Skin of body (tissue), 3 donors: ENCODE measurements at places on chromosomes 5 and 9.

DNA sequence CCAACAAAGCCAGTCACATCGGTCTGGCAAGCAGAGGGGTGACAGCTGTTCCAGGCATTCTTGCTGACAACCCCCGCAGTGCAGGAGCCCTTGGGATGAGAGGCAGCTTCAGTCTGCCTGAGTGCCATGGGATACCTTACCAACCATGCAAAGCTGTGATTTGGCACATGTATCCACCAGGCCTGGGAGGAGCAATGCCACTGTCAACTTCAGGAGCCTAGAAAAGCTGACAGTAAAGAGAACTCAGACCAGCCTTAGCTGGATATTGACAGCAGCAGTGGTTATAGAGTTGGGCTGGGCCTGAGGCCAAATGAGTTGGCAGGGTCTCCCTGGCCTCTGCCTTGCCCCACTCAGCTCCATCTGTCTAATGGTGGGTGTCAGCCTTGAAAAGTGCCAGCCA is 10.1 kb upstream of the PLPPR1 start:
- no peak for DNase-seq

DNA sequence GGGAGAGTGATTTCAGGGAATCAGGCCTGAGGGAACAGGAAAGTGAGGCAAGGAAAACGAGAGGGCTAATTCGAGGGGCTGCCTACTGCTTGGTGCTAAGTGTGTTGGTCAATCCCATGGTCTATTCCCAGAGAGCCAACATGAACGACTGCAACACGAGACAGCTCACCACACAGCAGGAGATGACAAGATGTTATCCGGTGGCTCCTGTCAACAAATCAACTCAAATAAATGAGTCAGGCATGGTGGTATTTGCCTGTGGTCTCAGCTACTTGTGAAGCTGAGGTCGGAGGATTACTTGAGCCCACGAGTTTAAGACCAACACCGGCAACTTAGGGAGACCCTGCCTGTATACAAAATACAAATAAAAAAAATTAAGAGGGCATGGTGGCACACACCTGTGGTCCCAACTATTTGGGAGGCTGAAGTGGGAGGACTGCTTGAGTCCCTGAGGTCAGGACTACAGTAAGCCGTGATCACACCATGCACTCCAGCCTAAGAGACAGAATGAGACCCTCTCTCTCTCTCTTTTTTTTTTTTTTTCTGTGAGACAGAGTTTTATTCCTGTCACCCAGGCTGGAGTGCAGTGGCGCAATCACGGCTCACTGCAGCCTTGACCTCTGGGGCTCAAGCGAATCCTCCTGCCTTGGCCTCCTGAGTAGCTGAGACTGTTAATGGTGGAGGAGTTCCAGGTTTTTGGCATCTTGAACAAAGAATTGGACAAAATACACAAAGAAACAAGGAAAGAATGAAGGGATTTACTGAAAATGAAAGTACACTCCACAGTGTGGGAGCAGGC is 9.0 kb upstream of the FAF2 start:
- DNase-seq: no peak

GRCh38 chr9:103702572-103702971 is 391.5 kb upstream of the SMC2 start:
- DNase-seq: no peak

DNA sequence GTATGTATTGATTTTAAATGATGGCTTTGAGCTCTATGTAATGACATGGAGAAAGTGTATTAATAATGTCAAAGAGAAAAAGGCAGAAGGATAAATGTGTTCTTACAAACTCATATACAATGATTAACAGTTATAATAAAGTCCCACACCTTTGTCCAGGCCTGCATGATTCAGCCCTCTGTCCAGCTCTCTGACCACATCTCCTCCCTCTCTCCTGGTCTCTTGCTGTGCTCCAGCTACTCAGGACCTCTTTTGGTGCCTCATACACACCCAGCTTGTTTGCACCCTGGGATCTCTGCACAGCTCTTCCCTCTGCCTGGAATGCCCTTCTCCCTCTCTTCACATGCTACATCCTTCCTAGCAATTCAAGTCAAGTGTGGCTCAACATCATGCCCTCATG is 37.5 kb upstream of the DMRT1 start:
- DNase-seq: no peak

GRCh38 chr9:16028548-16028947 is 475.7 kb downstream of the CCDC171 start:
- DNase-seq: no peak

GRCh38 chr5:134784241-134784920 is 25.8 kb downstream of the DDX46 start:
- DNase-seq: no peak

- no peak for DNase-seq
These were observed 142.4 kb downstream of the HSD17B3 start for GRCh38 chr9:96159596-96159995.

GRCh38 chr5:20559845-20560244 is 571.8 kb upstream of the CDH18 start:
- no peak for DNase-seq

DNA sequence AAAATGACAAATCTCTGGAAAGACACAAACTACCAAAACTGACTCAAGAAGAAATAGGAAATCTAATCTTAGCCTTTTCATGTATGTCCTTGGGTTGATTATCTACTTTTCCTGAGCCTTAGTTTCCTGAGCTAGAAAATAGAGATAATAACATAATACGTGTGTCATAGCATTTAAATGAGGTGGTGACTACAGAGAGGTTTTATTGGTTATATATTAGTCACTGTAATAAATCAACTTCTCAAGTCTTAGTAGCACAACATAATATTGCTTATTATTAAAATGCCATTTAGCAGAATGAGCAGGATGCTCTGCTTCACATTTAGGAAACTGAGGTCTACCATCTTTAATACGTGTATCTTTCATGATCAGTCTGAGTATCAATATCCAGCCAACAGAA is 7.1 kb upstream of the PJA2 start:
- DNase-seq: no peak

GRCh38 chr9:128419061-128419925 is 1.4 kb upstream of the CERCAM start:
- DNase-seq: peak; percentile 27

DNA sequence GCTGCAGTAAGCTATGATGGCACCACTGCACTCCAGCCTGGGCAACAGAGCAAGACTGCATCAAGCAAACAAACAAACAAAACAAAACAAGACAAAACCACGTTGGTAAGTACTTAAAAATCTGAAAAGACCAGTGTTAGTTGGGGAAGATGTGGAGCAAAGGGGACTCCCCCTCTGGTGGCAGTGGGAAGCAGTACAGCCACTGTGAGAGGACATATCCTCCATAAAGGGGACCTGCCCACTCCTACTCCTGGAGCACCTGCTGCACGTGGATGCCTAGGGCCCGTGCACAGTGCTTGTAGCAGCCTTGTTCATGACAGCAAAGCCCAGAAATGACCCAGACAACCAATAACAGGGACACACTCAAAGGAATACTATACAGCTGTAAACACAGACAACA is 17.0 kb upstream of the IPPK start:
- no peak for DNase-seq

DNA sequence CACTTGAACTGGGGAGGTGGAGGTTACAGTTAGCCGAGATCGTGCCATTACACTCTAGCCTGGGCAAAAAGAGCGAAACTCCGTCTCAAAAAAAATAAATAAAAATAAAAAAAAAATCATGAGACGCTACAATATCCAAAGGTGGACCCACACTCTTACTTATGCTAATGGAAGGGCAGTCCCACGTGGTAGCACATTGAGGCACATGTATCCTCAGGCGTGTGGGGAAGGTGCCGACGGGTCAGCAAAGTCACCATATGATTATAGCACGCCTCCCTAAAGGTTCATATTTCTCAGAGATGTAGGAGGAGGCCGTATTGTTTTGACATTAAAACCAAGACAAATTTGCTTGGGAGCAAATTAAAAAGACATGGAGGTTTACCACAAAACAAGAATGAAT is 201.6 kb downstream of the LRRC70 start:
- no peak for DNase-seq

GRCh38 chr9:92663951-92664350 is 6.0 kb downstream of the IPPK start:
- no peak for DNase-seq

DNA sequence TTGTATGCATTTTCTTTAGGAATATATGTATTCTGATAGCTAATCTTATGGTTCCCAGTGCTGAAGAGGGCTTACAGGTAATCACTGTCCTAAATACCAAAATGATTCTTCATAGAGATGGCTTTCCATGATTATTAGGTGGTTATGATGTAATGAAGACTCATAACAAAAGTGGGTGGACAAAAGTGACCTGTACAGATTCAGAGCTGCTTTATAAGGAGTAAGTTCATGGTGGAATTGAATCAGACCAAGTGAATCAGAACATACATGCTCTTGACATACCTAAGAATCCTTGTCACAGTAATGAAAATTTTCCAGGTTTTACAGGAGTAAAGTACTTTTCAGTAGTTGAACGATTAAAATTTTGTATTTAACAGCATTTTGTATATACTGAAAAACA is 105.6 kb downstream of the NIPBL start:
- DNase-seq: no peak

DNA sequence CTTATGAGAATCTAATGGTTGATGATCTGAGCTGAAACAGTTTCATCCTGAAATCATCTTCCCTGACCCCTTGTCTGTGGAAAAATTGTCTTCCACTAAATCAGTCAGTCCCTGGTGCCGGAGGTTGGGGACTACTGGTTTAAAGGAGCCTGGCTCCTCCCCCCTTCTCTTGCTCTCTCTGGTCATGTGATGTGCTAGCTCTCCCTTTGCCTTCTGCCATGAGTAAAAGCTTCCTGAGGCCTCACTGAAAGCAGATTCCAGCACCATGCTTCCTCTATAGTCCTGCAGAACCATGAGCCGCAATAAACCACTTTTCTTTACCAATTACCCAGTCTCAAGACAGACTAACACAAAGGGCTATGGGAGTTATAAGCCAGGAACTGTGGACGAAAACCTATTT is 54.7 kb downstream of the RASA1 start:
- no peak for DNase-seq

DNA sequence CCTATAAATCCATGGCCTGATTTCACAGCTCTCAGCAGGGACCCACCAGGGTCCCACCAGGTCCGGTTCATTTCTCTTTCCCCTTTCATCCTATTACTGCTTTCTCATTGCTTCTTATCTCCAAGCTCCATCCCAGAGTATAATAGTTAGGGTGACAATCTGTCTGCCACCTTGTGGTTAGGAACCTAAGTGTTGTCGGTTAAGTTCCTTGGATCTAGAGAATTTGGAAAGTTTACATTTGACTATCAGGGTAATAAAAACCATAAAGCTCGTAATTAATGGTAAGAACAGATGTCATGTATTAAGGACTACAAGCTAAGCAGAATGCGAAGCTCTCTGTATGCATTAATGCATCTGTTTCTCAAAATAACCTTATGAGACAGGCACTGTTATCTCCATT is 259.1 kb downstream of the SH3GL2 start:
- DNase-seq: no peak

GRCh38 chr5:5810461-5810860 is 388.0 kb downstream of the ICE1 start:
- DNase-seq: no peak

DNA sequence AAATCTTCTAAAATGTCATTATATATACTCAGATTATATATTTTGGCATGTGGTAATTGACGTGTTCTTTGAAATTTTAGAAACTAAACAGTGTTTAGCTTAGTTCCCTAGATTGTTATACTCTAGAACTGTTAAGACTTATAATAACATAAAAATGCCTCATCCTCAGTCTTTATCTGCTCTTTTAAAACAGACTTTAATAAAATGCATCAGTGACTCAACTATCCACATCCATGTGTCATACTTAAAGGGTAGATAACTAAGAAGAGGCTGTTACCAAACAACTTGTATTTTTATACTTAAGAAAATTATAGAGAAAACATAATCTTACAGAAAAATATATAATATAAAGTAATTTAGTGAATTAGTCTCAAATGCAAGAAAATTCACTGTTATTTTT is 15.2 kb downstream of the NFIL3 start:
- no peak for DNase-seq

GRCh38 chr5:157451806-157452205 is 8.2 kb upstream of the NIPAL4 start:
- no peak for DNase-seq

- peak; percentile 83 for DNase-seq
These were observed 10.9 kb downstream of the HABP4 start for GRCh38 chr9:96460882-96461281.

GRCh38 chr9:132162764-132163456 is 1.1 kb downstream of the NTNG2 start:
- no peak for DNase-seq

DNA sequence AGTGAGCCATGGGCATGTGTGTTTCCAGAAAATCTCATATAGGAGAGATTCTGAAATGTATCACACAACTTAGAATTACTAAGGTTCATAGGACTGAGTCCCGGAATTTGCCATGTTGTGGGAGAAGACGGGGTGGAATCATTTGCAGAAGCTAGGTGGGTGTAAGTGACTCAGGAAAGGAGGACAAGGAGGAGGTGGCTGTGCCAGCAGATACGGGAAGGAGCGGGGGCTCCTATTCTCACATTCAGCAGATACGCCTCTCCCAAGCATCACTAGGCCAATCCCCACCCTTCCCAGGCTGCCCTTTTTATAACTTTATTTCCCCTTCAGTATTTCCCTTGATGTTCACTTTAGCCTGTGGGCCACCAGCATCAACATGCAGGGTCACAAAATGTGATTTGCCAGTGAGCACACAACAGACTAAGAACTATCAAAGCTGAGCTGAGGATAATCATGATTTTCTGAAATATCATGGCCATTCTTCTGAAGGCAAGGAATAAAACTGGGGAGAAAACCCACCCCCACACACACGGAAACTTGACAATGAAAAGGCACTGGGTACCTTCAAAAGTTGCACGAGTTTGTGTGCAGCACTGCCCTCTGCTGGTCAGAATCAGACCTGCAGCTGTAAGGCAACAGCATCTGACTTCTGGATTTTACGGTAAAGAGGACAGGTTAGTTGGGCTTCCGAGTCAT is 133.2 kb downstream of the MTX3 start:
- DNase-seq: peak; percentile 48
